ENCODE measurements at places on chromosomes 6 and 20.

- DNase-seq, result no peak
Measured at GRCh38 chr6:47135772-47136171, 93.6 kb upstream of the ADGRF1 start.

DNA sequence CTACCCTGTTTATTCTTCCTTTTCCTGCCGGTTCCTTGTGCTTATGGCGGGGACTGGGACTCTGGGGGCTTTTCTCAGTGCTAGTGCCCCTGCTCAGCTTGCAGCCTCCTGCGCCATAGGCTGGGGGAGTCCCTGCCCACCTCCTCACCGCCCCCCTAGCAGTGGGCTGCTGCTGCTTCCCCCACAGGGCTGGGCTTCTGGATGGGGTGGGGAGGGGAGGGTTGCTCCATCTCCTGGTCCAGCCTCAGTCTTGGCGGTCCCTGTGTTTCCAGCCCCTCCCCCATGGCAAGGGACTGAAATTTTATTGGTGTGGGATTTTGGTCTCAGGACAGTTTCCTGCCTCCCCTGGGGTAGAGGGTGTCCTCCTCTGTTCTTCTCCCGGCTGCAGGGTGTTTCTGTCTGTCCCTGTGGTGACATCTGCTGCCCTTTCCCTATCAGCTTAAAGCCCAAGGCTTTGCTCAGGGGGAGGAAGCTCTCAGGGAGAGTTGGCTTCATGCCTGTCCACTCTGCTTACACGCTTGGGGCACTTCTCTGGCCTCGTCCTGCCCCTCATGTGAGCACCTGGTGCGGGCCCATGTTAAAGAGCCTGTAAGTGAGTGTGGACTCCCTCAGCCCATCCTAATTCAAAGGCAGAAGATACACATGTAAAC, 100.6 kb downstream of the HIVEP1 start:
- no peak for DNase-seq

DNA sequence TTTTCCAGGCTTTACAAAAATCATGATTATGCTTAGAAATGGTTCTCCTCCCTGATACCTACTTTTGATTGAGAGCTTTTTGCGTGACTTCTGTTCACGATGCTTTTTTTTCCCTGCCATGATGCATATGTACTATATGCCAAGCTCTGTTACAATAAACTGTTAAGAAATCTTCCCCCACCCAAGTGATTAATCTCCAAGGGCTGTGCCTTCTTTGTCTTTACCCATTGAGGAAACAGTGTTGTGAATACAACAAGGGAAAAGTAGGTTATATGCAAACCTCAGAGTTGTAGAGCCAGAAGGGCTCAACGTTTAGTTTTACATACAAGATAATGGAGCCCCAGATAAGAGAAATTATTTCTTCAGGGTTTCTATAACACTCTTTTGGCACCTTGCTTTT, 34.1 kb upstream of the MYLK2 start:
- no peak for DNase-seq

DNA sequence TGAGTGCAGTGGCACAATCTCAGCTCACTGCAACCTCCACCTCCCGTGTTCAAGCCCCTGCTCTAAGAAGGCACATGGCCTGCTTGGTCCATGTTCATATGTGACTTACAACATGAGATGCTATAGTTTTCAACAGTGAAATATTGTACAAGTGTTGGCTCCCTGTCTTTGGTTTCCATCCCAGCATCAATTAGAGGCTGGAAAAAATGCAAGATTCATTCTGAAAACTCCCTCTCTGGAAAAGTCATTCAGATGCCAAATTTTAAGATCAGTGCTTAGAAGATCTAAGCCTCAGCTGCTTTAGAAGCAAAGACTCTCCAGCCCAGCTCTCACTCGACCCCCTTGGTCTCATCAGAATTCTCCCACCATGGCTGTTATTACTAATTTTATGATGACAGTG, 398.9 kb downstream of the KIF16B start:
- DNase-seq, result no peak

DNA sequence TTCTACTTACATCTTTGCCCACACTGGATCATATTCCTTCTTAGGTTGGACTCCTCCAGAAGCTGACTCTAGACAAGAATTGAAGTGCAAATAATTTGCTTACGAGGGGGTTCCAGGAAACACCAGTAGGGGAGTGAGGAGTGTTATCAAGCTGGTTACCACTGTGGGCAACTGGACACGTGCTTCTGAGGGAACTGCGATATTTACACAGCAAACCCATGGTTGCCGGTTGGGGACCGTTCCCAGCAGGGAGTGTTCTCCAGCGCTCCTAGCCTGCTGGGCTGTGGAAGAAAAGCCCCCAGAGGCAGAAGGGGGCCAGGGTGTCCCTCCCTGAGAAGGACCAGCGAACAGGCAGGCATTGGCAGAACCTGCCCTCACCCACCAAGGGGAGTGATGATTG, 21.7 kb downstream of the MDFI start:
- DNase-seq, result no peak

GRCh38 chr6:156720691-156721685, 56.2 kb upstream of the ARID1B start:
- DNase-seq, result no peak

- DNase-seq, result peak; percentile 58
Measured at GRCh38 chr6:106360410-106360988, at the start of gene CRYBG1. Gene CRYBG1 (plus strand): TSS chr6:106360717. CDS start chr6:106360909, 192 bp downstream.

DNA sequence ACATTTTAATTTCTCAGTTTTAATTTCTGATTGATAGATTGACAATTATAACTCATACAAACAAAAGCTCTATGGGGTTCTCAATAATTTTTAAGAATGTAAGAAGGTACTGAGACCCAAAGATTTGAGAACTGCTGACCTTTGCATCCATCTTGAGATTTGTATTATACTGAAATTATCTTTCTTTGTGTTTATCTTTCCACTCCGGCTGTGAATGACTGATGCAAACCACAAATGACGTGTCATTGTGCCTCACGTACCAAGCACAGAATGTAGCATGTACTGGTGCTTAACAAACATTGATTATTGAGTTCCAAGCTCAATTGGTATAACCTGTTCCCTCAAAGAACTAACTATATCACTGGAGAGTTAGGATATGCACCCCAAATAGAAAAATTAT, 152.1 kb upstream of the SMLR1 start:
- DNase-seq, result no peak

- DNase-seq, result no peak
Measured at GRCh38 chr6:157061770-157062594, 261.3 kb downstream of the TMEM242 start.

DNA sequence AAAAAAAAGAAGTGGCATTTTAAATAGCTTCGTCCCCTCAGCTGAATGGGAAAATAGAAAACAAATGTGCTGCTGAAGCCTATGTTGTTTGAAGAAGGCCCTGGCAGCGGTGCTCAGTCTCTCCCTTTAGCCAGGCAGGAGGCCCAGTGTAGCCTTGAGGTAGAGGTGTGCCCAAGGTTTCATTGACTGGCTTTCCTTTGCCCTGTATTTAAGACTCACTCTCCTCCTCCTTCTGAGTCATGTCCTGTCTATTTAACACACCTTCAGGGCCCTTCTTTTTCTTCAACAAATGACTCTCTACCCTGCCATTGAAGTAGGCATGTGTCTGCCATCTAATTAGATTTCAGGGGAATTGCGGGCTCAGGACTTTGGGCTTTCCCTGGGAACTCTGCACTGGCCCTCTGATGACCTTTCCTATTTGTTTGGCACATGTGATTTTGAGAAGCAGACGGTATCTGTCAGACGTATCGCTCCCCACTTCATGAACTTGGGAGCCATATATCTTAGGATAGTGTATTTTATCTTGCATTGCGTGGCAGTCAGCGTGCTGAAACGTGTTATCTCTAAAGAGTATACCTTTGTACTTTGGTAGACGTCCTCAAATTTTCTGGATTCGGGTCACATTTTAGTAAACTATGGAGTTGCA, 4.3 kb downstream of the TJAP1 start:
- no peak for DNase-seq

- no peak for DNase-seq
Measured at GRCh38 chr6:10482636-10483257, 38.4 kb upstream of the GCNT2 start.

DNA sequence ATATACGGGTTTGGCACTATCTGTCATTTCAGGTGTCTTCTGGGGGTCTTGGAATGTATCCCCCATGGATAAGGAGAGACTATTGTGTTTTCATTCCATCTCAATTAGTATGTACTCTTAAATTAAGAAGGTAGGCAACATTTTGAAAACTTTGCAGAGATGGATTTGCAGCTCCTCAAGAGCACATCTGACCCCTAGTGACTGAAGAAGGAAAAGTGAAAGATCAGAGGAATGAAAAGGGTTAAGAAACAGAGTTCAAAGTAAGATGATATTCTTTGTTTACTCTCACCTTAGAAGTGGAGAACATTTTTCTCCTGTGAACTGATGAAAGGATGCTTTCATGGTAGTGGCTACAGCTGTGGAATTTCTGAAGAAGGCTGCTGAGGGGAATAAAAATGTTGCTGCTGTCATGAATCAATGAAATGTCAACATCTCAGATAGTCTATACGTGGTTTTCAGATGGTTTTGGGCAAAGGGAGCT, 41.5 kb downstream of the SH3BGRL2 start:
- peak; percentile 19 for DNase-seq

GRCh38 chr20:33401184-33401920, at the start of gene CDK5RAP1:
Gene CDK5RAP1 (minus strand): TSS chr20:33401519. CDS start chr20:33397064, 4,455 bp downstream.
- DNase-seq, result peak; percentile 90

- DNase-seq, result no peak
Measured at GRCh38 chr20:17394411-17394810, 136.8 kb downstream of the BFSP1 start.

DNA sequence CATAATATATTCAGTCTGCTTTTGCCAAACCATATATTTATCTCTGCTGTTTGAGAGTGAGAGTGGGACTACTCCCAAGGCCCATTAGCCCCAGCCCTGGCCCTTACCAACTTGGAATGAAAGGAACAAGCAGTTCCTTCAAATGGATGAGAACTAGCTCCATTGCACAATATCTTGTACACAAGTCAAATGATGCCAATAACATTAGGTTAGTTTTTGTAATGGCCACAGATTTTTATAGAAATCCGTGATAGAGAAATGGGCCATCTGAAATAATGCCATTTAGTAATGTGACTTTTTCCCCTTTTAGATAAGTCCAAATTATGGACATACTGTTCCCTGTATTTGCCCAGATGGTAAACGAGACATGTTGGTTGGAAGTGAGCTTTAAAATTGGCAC, 117.0 kb downstream of the MAP3K7 start:
- no peak for DNase-seq

- DNase-seq, result no peak
Measured at GRCh38 chr20:48242623-48243022, 457.3 kb upstream of the SULF2 start.

- DNase-seq, result peak; percentile 32
Measured at GRCh38 chr20:45911486-45912343, at the start of gene PLTP. Gene PLTP (minus strand): TSS chr20:45912155. CDS start chr20:45911452, 703 bp downstream.

- DNase-seq, result peak; percentile 36
Measured at GRCh38 chr6:110415086-110415916, at the start of gene DDO. Gene DDO (minus strand): TSS chr6:110415575. CDS start chr6:110413462, 2,113 bp downstream.

DNA sequence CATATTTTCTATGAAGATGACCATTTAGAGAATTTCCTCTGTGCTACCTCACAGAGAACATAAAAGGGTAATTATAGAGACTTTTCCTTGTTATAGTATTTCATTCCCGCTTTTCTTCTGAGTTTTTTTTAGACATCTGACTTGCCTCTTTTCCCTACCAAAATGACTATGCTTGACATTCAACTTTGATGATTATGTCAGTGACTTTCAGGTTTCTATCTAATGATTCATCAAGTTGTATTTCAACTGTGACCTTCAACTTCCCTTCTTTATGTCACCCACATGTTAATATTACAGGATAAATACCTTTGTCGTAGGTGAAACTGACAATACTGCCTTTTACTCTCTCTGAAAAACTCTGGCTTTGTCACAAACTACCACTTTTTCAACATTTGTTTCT, 95.3 kb downstream of the MLIP start:
- no peak for DNase-seq

DNA sequence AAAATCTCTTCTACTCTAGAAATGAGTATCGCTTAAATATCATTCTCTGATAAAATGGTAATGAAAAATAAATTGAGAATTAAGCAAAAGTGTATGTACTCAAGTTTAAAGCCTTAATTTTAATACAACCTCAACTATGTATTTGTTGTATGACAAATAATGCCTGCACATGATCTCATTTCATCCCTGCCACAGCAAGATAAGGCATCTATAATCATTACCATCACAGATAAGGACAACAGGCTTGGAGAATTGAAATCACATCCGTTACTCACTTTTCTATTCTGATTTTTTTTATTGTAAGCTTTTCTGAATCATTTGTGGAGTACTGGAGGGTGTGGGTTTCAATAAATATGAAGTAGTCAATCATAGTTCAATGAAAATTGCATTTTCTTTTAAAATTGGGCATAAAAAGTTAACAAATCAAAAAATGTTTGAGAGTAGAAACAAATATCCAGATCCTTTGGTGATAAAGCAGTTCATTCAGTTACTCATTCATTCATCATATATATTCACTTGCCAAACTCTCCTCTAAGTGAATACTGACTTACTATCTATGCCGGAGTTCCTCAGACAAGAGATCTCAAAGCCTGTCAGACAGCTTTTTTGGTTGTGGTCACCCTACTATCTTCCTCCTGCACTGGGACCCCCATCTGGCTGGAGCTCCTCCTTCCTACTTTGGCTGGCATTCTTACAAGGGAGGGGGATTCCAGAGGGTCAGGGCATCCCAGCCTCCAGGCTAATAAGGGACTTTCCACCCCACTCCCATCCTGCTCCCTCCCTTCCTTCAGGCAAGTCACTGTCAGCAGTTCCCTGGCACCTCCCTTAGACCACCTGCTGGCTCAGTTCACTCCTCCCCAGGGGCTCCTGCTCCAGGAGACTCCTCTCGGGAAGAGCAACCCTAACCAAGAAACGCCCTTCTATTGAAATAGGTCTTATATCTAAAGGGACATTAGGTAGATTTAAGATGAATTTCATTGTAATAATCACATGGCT, 118.6 kb downstream of the OGFRL1 start:
- DNase-seq, result no peak

DNA sequence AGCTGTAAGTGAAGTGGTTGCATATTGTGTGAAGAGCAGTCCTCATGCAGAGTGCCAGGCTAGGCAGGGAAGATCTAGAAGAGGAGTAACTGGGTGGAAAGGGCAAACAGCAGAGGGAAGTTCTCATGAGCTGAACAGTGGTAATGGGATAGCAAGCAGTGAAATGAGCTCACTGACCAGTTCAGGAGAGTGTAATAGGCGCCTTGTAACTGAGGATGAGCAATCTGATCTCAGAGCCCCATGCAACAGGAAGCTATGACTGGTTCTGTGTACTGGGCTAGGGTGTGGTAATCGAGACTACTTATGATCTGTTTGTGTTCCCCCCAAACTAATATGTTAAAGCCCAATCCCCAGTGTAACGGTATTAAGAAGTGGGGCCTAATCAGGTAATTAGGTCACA, 98.6 kb downstream of the RFX6 start:
- DNase-seq, result no peak

GRCh38 chr20:31837896-31838397, 7.5 kb downstream of the FOXS1 start:
- DNase-seq, result no peak

- DNase-seq, result no peak
Measured at GRCh38 chr6:39493777-39494176, 171.3 kb upstream of the KCNK16 start.

All from CD4-positive, alpha-beta T cell treated with Interferon alpha-2 for 1 hour (primary cell).